ENCODE measurements at places on chromosomes 1 and 21.
A peak's percentile ranks its signal among the peaks of the same experiment; 100 is the strongest.

DNA sequence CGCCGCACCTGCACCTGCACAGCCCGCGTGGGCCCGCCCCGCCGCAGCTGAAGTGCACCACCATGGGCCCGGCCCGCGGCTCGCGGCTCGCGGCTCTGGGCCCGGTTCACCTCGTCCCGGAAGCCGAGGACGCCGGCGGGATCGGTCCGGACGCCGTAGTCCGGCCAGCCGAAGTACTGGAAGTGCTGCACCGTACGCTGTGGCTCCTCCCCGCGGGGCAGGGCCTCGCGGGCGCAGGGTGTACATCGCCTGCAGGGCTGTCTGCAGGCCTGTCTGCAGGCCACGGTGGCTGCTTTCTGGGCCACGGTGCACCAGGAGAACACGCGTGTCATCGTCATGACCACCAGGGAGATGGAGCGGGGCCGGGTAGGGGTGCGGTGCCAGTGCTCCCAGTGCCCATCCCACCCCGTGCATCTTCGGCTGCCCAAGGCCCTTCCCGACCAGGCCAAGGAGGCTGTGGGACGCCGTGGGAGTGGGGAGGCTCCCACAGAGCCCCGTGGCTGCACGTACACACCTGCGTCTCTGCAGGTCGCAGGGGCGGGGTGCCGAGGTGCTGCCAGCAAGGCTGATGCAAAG lies 6.7 kb downstream of the RNF223 start:
- no peak for DNase-seq

- DNase-seq: no peak
Measured at GRCh38 chr1:164587617-164588501, 28.9 kb downstream of the PBX1 start.

- no peak for DNase-seq
Measured at GRCh38 chr1:16144325-16145029, 11.4 kb downstream of the EPHA2 start.

- DNase-seq: peak; percentile 18
Measured at GRCh38 chr1:31985430-31985829, 28.2 kb upstream of the KHDRBS1 start.

DNA sequence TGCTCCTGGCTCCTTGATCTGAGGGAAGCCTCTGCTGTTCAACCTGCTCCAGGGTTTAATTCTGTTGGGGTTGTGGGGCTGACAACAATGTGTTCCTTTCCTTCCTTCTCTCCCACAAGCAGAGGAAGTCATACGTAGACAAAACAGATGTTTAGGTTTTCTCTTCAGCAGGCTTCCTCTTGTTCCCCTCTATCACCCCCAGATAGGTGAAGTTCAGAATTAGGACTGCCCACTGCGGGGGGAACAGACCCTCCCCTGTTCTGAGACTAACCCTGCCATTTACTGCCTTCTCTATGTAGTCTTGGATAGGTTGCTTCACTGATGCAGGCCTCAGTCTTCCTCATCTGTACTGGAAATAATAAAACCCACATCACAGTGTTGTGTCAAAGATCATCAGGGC lies 30.0 kb upstream of the NRDC start:
- DNase-seq: no peak

- no peak for DNase-seq
Measured at GRCh38 chr1:41735139-41735538, 183.6 kb downstream of the HIVEP3 start.

All from fibroblast of skin of scalp (primary cell).